ENCODE measurements at places on chromosomes 11 and 22.

DNA sequence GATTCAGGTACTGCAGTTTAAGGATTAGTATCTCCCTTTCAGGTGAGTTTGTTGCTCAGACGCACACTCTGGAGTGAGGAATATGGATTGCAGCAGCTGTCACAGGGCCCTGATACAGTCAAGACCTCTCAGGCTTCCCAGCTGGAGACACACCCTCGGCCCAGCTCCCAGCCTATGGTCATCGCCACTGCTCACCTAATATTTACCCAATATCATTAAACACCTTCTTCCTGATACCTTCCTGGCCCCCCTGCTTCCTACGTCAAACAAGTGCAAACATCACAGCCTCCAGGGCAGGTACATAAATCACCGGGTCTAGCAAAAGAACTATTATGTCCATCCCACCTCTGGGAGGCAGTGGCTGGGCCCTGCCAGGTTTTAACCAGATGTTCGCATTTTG lies 213.3 kb downstream of the MN1 start:
- DNase-seq: no peak

DNA sequence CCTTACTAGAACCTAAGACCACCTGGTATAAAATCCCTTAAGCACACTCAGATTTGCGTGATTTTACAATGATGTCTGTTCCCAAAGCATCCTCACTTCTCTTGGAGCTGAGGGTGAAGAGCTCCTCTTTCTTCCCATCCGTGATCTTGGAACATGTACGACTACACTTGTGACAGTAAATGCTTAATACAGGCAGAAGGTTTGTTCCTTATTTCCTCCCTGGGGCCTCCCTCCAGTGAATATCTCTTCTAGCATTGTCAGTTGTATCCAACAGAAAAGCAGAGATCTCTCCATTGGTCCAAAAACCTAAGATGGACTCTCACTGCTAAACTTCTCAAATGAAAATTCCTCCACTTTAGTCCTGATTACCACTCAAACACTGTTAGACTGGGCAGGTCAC lies 103.6 kb upstream of the VPREB1 start:
- no peak for DNase-seq

DNA sequence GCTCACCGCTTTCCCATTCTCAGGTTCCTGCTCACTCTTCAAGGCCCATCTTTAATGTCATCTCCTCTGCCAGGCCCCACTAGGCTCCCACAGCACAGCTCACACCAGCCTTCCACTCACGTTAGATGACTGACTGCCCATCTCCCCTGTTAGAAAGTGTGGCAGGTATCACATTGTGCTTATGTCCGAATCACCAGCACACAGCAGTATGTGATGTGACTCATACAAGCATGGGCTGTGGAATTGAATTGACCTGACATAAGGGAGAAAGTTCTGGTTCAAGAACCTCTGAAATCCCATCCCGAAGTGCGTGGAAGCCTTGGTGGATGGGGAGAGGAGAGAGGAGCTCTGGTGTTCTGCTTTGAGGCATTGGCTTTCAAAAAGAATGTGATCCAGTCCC lies 6.5 kb downstream of the VSTM5 start:
- DNase-seq: no peak

- no peak for DNase-seq
These were observed 938 bp downstream of the FXYD6 start for GRCh38 chr11:117875382-117876058.

GRCh38 chr11:30683176-30683575 lies 97.0 kb upstream of the MPPED2 start:
- DNase-seq: no peak

DNA sequence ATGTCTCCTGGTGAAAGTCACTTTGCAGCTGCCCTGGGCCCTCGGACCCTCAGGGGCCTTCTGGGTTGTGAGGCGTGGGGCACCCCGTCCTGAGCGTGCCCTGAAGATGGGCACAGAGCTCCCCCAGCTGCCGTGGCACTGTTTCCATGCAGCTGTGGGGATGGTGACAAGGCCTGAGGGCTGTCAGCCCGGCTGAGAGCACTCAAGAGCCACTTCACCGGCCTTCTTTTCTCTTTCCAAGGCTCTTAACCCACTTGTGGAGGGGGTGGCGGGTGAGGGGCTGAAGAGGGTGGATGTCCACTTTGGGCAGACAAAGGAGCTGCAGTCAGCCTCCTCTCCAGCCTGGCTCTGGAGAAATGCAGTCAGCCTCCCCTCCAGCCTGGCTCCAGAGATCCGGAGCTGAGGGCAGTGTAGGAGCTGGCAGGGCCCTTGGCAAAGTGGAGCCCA lies 239.5 kb downstream of the ST3GAL4 start:
- no peak for DNase-seq

- no peak for DNase-seq
These were observed 11.7 kb downstream of the SIRT3 start for GRCh38 chr11:224424-224823.

DNA sequence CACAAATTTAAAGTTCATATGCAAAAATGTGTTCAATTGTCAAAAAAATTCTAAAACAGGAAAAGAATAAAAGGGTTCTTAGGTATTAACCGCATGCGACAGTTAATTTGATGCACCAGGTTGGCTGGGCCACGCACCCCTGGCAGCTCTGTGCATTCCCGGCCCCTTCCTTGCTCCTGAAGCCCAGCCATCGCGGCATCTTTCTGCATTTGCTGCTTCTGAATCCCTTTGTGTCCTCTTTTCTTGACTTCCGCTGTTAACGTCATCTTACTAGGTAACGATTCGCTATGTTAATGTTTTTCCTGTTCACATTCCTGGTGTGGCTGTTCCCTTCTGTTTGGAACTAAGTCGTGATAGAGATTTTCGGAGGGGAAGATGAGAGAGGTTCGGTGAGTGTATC lies 7.9 kb upstream of the KLHDC7B start:
- no peak for DNase-seq

DNA sequence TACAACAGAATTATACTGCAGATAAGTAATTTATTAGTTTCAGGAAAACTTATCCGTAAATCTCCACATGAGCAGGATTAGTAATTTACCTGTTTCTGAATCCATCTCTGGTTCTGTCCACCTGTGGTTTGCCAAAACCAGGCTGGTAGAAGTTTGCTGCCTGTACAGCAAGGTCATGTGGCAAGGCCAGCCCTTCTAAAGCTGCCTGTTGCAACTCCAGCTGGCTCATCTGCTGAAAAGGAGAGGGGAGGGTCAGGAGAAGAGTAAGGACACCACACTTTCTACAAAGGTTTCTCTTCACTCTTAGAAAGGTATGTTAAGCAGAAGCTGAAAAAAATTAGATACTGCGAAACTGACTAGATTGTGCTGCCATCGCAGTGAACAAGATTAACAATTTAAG lies 42.3 kb downstream of the EIF4ENIF1 start:
- no peak for DNase-seq

GRCh38 chr11:748007-748359 lies 719 bp downstream of the TALDO1 start:
- no peak for DNase-seq

- no peak for DNase-seq
These were observed 837.7 kb upstream of the CNTN5 start for GRCh38 chr11:98183034-98183433.

DNA sequence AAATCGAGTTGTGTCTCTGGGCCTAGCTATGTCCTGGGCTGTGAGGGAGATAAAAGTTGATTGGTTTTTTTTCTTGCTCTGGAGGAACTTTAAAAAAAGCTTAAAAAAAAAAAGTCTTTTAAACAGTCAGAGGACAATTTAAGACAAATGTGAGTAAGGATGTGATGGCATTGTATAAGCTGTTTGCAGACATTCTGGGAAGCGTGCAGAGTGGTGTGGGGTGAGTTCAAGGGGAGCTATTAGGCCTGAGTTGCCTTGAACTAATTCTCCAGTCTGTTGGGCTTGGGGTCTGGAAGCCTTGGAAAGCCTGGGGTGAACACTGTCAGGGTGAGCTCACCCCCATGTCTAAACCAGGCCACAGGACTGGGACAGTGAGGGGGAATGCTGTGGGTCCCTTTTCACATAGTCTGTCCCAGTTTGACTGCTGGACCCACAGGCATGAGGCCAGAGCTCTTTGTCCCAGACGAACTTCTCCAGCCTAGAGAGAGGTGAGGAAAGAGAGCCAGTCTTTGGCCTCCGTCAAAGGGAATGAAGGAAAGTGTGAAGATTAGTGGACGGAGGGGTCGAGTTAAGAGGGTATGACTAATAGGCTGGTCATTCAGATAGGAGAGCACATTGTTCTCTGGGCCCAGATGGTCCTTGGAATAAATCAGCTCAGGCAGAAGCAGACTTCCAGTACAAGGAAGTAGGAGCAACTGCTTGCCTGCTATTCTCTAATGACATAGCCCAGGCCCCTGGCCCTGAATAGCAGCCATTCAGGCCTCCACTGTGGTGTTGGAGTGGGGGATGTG lies 76.4 kb upstream of the NNMT start:
- no peak for DNase-seq

DNA sequence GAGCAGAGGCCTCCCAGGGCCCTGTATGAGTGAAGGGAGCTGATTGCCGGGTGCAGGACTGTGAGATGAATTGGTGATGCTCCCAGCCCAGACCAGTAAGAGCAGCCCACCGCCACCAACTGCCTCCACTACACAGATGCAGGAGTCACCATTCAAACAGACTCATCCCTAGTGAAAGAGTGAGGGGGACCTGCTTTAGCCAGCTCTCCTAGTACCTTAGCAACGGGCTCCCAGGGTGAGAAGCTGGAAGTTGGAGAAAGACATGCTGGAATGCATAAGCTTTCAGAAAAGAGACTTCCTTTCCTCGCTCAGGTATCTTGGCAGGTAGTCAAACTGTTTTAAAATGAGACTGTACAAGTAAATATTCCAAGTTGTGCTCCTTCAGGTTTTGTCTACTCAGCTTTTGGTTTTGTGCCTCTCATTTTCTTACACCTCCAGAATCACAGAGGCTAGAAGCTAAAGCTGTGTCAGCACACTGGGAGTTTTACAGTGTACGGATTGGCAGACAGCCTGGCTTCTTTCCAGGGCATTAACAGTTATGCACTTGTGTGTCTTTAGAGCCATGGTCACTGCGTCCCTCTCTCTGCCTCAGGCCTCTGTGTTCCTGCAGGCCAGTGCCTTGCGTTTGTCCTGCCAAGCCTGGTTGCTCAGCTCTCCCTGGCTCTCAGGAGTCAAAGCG lies 146.2 kb downstream of the ATXN10 start:
- DNase-seq: no peak

DNA sequence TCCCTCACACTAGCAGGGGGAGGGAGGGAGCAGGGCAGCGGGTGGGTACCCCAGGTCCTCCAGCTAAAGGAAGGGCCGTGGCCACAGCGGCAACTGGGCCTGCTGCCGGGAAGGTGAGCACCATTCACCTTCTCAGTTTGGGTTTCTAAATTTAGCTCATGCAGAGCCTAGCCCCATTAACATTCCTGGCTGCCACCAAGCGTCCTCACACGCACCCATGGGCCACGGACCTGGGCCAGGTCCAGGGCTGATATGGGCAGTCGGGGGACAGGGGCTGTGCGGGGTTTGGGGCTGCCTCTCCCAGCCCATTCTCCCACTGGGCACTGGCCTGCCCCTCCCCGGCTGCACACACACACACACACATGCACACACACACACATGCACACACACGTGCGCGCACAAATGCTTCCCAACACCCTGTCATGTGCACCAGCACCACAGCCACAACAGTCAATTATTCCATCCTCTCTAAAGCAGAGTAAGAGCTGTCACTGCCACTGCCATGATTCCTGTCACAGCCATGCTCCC lies 28.7 kb downstream of the SYT7 start:
- DNase-seq: no peak

DNA sequence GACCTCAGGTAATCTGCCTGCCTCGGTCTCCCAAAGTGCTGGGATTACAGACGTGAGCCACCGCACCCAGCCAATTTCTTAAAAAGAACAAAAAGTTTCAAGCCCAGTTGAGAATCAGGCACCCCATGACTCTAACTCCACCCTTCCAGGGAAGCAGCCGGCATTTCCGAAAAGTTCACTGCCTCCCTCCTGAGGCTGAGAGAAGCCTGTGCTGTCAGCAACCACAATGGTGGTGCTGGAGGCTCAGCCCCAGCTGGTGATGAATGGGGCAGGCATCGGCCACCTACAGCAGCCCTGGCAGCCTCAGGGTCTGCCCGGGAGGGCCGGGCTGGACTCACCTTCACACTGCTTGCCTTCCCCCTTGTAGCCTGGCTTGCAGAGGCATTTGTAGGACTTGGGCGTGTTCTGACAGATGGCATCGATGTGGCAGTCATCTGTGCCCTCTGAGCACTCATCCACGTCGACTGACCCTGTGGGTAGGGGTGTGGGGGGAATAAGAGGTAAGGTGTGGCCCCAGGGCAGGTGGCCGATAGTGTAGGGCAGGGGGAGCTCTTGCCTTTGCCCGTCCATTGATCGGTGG lies 4.3 kb downstream of the SCUBE1 start:
- DNase-seq: no peak

GRCh38 chr11:120125024-120125423 lies 12.9 kb downstream of the TRIM29 start:
- DNase-seq: no peak

- DNase-seq: peak; percentile 54
These were observed 86.3 kb downstream of the MORC2 start for GRCh38 chr22:30882184-30882717.

GRCh38 chr22:20606784-20607128 lies 99.3 kb downstream of the MED15 start:
- DNase-seq: no peak

DNA sequence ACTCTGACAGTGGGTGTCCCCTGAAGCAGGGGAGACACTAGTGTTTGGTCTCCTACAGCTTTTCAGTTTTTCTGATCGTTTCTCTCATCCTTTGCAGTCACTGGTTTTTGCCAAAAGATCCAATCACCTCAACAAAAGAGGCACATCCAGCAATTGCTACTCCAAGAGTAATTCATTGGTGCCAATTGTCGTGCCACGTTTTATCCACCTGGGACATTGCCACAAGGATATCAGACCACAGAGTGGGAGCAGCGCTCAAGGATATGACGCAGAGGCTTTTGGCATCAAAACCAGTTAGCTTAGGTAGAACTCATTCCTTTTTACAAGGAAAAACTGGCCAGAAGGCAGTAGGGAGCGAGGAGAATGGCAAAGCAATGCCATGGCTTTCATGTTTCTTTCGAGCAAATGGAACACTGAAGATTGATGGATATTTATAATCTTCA lies 40.9 kb upstream of the BLID start:
- DNase-seq: peak; percentile 58

DNA sequence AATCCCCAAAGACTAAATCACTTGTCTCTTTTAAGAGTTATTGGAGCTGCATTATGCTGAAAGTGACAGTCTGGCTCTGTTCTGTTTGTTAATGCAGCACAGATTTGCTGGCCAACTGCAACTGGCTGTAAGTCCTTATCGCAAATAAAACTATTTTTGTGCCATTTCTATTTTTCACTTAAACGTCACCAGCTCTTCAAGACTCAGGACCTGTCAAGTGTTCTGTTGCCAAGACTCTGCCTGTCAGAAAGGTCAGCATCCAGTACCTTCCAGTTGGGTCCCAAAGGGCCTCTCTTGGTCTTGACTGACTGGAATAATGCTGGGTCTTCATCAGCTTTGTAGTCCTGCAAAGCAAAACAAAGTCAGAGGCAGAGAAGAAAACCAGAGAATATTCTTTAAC lies 45.6 kb downstream of the PITPNB start:
- DNase-seq: no peak
